Dermis blood vessel endothelial cell (primary cell): ENCODE measurements at places on chromosomes 4 and X. TPM values are rescaled to one million over a fixed set of nuclear protein-coding genes. Genes with fewer than 3 reads are reported as not detected.

Gene CCSER1
- total RNA-seq = 1.9 and 5.4 TPM in 2 replicates

Gene UNC5C
- total RNA-seq = under 0.01 and 0.23 TPM in 2 replicates

Gene PPP4R3C
- not detected in 2 replicates for total RNA-seq

Gene FGD1
- total RNA-seq = 2.4 and 3.2 TPM in 2 replicates

Gene TRAM1L1
- total RNA-seq = 0.17 and 0.88 TPM in 2 replicates

Gene SUPT20HL1
- not detected in 2 replicates for total RNA-seq

Gene TSPAN7
- 25.2 and 28.4 TPM in 2 replicates for total RNA-seq

Gene MAGEB1
- total RNA-seq = not detected in 2 replicates

Gene L1CAM
- 1.1 and 2.4 TPM in 2 replicates for total RNA-seq

Gene H2BW2
- total RNA-seq = not detected in 2 replicates

Gene FGF16
- total RNA-seq = 0.88 and 2.6 TPM in 2 replicates

Gene IL21
- total RNA-seq = not detected in 2 replicates

Gene SNCA
- 140 and 167 TPM in 2 replicates for total RNA-seq

Gene PARM1
- total RNA-seq = under 0.01 and 0.09 TPM in 2 replicates

Gene NPNT
- 0.09 and 0.34 TPM in 2 replicates for total RNA-seq

Gene DRD5
- not detected in 2 replicates for total RNA-seq

Gene PDCL2
- not detected in 2 replicates for total RNA-seq

Gene CCKAR
- total RNA-seq = not detected in 2 replicates

Gene RASSF6
- total RNA-seq = under 0.01 and 0.23 TPM in 2 replicates

Gene RBMXL3
- not detected in 2 replicates for total RNA-seq

Gene EXOC1L
- not detected in 2 replicates for total RNA-seq

Gene VSIG4
- not detected in 2 replicates for total RNA-seq

Gene KLB
- under 0.01 TPM in 1 of 2 replicates, not detected in the other for total RNA-seq

Gene KIAA1210
- not detected in 2 replicates for total RNA-seq

Gene LIMCH1
- total RNA-seq = 44.5 and 53.8 TPM in 2 replicates

Gene DUX4
- total RNA-seq = not detected in 2 replicates

Gene GAGE1
- not detected in 2 replicates for total RNA-seq

Gene XK
- total RNA-seq = 0.05 TPM in 1 of 2 replicates, not detected in the other

Gene DCAF8L1
- total RNA-seq = not detected in 2 replicates
